ENCODE measurements at places on chromosomes 2 and 18. TPM values are rescaled to one million over a fixed set of nuclear protein-coding genes. Genes with fewer than 3 reads are reported as not detected.

The DNAJC5G gene
- not detected for total RNA-seq

The SCN2A gene
- total RNA-seq: 0.36 TPM

The SATB2 gene
- 22.1 TPM for total RNA-seq

The TMEM17 gene
- total RNA-seq: 2.1 TPM

Measured in hair follicle dermal papilla cell (primary cell).